Activated T-cell treated with anti-CD3 and anti-CD28 coated beads for 1 hour (primary cell): ENCODE measurements at places on chromosomes 3 and 15.

DNA sequence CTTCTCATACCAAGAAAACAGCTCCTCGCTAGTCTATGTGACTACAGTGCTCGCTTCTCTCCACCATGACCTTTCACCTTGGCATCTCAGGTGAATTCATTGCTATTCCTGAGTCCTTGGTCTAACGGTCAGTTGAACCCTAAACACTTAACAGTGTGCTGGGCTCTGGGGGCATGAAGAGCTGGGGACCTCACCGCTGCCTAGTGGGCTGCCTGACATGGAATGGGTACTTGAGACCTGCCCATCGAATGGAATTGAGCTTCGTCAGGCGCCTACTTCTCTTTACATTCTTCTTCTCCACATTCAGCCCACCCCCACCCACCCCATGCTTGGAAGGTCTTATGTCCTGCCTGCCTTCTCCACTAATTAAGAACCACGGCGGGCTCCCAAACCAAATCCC lies 22.1 kb downstream of the BOC start:
- DNase-seq, result no peak

DNA sequence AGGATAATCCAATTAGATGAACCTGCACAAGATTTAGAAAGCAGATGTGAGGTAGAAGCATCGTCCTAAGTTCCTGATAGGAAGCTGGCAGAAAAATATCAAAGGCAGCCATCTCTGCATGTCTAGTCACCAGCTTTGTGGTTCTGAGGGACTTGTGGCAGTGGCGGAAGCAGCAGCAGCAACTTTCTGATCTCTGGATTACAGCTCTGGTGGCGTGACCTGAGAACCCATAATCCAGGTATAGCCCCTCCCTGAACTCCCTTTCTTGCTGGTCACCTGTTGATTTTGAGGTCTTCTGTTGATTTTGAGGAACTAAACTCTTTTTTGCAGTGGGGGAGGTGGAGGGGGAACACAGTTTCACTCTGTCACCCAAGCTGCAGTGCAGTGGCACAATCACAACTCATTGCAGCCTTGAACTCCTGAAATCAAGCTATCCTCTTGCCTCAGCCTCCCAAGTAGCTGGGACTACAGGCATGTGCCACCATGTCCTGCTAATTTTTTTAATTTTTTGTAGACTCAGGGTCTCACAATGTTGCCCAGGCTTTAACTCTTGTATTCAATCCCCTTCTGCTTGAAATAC lies 7.9 kb downstream of the FSIP1 start:
- no peak for DNase-seq

DNA sequence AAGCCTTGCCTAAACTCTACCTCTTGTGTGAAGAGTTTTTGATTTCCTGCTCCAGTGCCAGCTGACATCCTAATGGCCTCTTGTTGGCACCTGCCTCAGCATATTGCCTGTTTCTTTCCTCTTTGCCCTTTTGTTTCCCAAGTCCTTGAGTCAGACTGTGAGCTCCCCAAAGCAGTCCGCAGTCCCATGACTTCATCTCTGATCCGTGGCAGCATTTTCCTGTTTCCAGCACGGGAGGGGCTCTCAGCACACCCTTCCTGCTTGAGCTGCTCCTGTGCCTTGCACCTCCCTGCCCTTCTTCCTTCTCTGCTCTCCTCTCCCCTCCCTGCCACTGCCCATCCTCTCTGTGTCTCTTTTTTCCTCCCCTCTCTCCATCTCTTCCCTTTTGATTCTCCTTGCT lies 179.6 kb downstream of the EPHB1 start:
- DNase-seq, result no peak

DNA sequence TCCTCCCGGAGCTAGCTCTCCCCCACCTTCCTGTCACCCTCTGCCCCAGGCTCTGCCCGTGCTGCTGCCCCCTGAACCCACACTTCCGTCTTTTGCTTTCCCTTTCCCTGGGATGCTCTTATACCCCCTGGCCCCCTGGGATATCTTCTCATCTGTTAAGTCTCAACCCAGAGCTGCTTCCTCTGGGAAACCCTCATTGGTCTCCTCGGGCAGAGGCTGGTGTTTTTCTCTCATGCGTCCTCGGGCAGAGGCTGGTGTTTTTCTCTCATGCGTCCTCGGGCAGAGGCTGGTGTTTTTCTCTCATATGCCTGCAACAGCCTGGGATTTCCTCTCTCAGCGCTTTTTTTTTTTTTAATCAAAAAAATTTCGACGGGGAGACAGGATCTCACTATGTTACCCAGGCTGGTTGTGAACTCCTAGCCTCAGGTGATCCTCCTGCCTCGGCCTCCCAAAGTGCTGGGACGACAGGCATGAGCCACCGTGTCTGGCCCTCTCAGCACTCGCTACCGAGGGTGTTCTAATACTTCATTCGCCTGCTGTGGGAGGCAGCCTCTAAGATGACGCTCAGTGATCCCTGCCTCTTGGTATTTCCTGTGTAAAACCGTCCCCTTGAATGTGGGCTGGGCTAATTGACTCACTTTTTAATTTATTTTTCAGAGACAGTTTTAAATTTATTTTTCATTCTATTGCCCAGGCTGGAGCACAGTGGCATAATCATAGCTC lies 62.7 kb upstream of the TFRC start:
- DNase-seq, result no peak

DNA sequence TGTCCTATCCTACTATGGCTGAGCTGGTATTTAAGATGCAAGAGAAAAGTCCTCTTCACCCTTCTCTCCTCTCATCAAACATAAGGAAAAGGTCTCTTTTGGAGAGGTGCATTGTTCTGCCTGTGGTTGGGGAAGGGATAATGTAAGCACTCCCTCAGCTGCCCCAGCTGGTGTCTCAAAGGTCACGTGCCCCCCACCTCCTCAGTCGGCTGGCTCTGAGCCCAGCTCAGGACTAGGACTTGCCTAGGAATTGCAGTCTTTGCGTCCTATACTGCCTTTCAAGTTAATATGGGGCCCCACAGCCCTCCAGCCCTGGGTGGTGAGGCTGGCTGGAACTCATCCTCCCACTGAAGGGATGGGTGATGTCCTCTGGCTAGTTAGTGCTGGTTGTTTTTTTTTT lies 29.7 kb downstream of the OR4F15 start:
- no peak for DNase-seq

GRCh38 chr3:125125821-125126245 lies 70.0 kb upstream of the HEG1 start:
- DNase-seq, result no peak

DNA sequence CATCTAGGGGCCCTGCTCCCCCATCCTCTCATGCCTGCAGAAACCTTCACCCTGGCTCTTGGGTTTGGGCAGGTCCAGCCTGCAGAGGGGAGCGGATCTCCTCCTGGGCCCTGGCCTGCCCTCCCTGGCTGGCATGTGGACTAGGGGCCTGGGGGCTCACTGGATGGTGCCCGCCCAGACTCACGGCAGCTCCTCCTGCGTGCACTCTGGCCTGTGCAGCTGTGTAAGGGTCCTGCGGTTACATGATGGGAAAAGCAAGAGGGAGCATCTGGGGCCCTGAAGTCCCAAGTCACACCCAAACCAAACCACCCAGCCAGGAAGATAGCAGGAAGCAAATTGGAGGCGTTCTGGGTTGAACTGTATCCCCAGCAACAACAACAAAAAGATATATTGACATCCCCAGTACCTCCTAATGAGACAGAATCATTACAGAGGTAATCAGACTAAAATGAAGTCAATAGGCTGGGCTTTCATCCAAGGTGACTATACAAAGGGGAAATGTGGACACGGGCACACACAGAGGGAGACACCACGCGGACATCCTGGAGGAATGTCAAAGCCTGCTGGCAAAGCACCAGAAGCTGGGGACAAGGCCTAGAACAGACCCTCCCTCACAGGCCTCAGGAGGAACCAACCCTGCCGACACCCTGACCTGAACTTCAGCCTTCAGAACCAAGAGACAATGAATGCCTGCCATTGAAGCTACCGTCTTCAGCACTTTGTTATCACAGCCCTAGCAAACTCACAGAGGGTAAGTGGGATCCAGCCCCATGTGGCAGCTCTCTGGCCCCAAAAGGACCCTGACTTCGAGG lies 10.4 kb upstream of the CLK3 start:
- no peak for DNase-seq

GRCh38 chr3:105561876-105562275 lies 195.2 kb downstream of the ALCAM start:
- no peak for DNase-seq

GRCh38 chr15:69081310-69082004 lies 67.0 kb downstream of the NOX5 start:
- DNase-seq, result no peak

DNA sequence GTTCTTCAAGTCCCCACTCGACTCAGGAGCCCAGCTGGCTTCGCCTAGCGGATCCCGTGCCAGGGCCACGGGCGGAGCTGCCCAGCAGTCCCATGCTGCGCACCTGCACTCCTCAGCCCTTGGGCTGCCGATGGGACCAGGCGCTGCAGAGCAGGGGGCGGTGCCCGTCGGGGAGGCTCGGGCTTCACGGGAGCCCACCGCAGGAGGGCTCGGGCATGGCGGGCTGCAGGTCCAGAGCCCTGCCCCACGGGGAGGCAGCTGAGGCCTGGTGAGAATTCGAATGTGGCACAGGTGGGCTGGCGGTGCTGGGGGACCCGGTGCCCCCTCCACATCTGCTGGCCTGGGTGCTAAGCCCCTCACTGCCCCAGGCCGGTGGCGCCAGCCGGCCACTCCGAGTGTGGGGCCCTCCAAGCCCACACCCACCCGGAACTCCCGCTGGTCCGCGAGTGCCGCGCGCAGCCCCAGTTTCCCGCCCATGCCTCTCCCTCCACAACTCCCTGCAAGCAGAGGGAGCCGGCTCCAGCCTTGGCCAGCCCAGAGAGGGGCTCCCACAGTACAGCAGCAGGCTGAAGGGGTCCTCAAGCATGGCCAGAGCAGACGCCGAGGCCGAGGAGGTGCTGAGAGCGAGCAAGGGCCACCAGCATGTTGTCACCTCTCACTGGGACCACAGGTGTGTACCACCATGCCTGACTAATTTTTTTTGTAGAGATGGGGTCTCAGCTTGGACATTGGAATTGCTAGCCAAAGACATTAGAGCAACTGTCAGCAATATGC lies 17.0 kb downstream of the RAB7A start:
- no peak for DNase-seq

DNA sequence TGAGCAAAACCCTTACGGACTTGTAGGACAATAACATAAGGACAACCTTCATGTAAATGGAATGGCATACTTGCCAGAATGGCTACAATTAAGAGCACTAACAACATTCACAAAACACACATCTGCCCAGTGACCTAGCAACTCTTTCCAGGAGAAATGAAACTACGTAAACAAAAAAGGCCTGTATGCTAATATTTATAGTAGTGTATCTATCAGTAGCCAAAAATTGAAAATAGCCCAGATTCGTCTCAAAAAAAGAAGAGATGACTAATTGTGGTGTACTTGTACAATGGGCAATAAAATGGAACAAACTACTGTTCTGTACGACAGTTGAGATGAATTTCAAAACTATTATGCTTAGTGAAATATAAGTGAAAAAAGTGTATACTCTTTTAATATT lies 38.4 kb downstream of the CMC1 start:
- DNase-seq, result no peak

DNA sequence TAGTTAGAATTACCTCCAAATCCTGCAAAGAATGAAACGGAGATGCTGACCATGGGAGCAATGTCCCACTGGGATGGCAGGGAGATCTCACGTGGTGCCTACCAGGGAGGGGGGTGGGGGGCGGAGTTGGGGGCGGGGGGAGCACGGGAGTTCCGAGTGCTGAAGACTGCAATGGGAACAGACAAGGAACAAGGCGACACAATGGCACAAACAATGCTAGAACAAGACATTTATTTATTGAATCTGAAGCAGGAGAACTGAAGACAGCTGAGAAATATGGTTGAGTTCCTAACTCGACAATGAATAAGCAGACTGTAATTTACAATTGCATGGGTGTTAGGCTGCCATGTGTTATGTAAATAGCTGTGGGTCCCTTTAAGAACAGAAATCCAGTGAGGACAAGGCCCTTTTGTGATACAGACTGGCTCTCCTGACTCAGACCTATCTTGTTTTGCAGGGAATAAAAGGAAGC lies 91.2 kb downstream of the AQP9 start:
- DNase-seq, result no peak

DNA sequence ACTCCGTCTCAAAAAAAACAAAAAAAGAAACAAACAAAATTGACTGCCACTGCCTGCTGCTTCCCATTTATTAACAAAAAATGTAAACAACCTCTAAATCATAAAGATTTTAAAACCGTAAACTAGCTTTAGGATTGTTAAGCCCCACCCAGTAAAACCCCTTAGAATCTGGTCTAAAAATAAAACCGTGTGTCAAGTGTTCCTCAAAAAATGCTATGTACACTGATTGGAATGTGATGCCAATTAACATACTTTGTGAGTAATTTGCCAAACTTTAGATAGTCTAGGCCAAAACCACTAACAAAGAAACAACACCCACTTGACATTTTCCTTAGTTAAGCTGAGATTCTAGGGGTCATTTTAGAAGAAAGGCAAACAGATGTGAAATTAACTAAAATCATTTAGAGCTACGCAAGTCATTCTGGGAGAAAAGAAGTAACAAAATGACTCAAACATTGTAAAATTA lies 5.3 kb downstream of the RAF1 start:
- no peak for DNase-seq

GRCh38 chr3:126880901-126881300 lies 102.0 kb upstream of the PLXNA1 start:
- no peak for DNase-seq

GRCh38 chr3:13706886-13707285 lies 158.0 kb downstream of the FBLN2 start:
- DNase-seq, result no peak

- no peak for DNase-seq
Observed at GRCh38 chr3:8972639-8973038, 9.4 kb upstream of the RAD18 start.

DNA sequence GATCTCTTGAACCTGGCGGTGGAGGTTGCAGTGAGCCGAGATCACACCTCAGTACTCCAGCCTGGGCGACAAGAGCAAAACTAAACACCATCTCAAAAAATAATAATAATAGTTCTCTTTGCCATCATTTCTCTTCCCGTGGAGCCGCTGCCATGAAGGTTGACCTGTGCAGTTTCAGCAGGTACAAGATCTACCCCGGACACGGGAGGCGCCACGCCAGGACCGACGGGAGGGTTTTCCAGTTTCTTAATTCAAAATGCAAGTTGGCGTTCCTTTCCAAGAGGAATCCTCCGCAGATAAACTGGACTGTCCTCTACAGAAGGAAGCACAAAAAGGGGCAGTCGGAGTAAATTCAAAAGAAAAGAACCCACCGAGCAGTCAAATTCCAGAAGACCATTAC lies 11.3 kb upstream of the PPP1R2 start:
- no peak for DNase-seq

- no peak for DNase-seq
Observed at GRCh38 chr3:37907906-37908305, 46.2 kb downstream of the CTDSPL start.

DNA sequence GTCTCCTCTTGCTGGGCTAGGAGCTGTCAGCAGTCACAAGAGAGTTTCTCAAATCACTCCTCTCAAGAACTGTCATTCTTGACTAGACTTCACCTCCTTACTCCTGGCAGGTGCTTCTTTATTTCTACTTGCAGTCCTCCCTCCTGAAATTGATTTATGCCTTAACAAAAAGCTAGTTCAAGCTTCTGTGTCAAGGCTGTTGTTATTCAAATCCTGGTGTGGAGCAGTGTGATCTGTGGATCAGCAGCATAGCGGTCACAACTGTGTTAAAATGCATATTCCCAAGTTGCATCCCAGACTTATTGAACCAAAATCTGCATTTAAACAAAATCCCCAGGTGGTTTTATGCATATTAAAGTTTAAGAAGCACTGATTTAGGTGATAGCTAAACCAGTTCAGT lies 120.7 kb upstream of the MRPL3 start:
- no peak for DNase-seq

- no peak for DNase-seq
Observed at GRCh38 chr3:143795874-143796273, 52.4 kb downstream of the SLC9A9 start.
